HFFc6 (cell line): ENCODE measurements at places on chromosomes 3 and 15. TPM values are rescaled to one million over a fixed set of nuclear protein-coding genes. Genes with fewer than 3 reads are reported as not detected.
A peak's percentile ranks its signal among the peaks of the same experiment; 100 is the strongest.

DNA sequence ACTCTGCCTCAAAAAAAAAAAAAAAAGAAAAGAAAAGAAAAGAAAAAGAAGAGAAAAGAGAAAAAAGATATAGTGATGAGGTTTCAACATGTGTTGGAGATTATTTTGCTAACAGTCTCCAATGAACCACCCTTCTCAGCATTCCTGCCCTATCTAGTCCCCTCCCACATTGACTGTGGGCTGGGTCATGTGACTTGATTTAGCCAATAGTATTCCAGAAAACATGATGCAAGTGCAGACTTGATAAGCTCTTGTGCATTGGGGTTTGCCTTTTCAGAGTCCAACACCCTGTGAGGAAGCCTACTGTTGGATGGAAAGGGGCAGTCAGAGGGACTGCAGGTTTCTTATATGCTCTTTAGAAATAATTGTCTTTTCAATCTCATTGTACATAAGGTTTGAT is 37.8 kb upstream of the MED12L start:
- no peak for DNase-seq
- H3K27me3 ChIP-seq, result peaks cover 5% of the 10 kb centered on the region
- no peak overlapping the region for H3K4me3 ChIP-seq
- no peak overlapping the region for H3K27ac ChIP-seq
- H3K36me3 ChIP-seq, result no peaks in the 10 kb centered on the region

- H3K27me3 ChIP-seq, result no peaks in the 10 kb centered on the region
- H3K36me3 ChIP-seq, result peaks cover 3% of the 10 kb centered on the region; the same call in 1 of the 2 replicates
- H3K4me1 ChIP-seq, result peaks cover 49% of the 10 kb centered on the region
- H3K27ac ChIP-seq, result no peak overlapping the region
Measured at GRCh38 chr15:52440414-52440813, 88.3 kb downstream of the MYO5A start.

DNA sequence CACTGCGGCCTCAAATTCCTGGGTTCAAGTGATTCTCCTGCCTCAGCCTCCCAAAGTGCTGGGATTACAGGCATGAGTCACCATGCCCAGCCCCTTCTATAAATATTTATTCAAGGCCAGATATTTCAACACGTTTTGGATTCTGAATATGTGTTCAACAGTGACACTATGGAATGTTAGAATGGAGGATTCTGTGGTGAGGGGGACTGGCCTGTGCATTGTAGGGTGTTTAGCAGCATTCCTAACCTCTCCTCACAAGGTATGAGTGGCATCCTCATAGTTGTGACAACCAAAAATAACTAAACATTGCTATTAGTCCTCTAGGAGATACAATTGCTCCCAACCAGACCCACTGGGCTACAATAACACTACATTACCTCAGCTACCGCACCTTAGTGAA is 104.0 kb upstream of the ATP10A start:
- DNase-seq, result peak; percentile 10
- H3K27me3 ChIP-seq, result peaks cover 4% of the 10 kb centered on the region; the same call in 1 of the 2 replicates
- peaks cover 7% of the 10 kb centered on the region; the same call in 1 of the 2 replicates for H3K4me1 ChIP-seq
- no peak overlapping the region for H3K4me3 ChIP-seq
- no peak overlapping the region for H3K27ac ChIP-seq

DNAH12 gene
- total RNA-seq, result 0.05 TPM in 1 of 3 replicates, not detected in the others

TERC gene
- total RNA-seq, result 9.7 to 27.4 TPM (median 23.7 TPM) in 3 replicates

DNA sequence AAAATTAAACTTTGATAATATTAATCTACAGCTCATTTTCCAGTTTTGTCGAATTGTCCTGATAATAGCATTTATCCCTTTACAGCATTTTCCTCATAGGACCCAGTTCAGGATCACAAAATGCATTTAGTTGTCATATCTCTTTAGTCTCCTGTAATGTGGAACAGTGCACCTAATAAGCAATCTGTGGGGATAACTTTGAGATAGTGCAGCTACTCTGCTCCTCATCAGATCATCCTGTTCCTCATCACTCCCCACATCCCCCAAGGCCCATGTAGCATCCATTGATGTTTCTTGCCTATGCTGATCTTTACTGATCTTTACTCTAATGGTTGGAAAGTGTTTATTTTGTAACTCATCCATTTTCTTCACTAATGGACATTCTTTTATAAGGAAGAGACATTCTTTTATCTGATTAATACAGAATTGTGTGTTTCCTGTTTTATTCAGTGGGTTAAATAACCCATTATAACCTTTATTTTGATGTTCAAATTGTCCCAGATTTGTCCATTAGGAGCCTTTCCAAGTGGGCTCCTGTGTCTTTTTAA is 7.5 kb downstream of the RNF111 start:
- no peaks in the 10 kb centered on the region; the same call in 1 of the 2 replicates for H3K27me3 ChIP-seq
- H3K4me3 ChIP-seq, result no peak overlapping the region
- no peak overlapping the region for H3K27ac ChIP-seq

AQP9 gene
- not detected in 3 replicates for total RNA-seq

- DNase-seq, result no peak
- peaks cover 13% of the 10 kb centered on the region for H3K27me3 ChIP-seq
- H3K36me3 ChIP-seq, result no peaks in the 10 kb centered on the region
- H3K4me1 ChIP-seq, result peaks cover 30% of the 10 kb centered on the region
Measured at GRCh38 chr15:88700716-88701115, 61.9 kb downstream of the ISG20 start.

GRCh38 chr3:106728315-106729098 is 648.7 kb upstream of the CCDC54 start:
- H3K4me1 ChIP-seq, result peaks cover 72% of the 10 kb centered on the region
- peak overlapping the region; percentile 96 for H3K27ac ChIP-seq
- peaks cover 18% of the 10 kb centered on the region for H3K36me3 ChIP-seq
- no peaks in the 10 kb centered on the region for H3K27me3 ChIP-seq

DNA sequence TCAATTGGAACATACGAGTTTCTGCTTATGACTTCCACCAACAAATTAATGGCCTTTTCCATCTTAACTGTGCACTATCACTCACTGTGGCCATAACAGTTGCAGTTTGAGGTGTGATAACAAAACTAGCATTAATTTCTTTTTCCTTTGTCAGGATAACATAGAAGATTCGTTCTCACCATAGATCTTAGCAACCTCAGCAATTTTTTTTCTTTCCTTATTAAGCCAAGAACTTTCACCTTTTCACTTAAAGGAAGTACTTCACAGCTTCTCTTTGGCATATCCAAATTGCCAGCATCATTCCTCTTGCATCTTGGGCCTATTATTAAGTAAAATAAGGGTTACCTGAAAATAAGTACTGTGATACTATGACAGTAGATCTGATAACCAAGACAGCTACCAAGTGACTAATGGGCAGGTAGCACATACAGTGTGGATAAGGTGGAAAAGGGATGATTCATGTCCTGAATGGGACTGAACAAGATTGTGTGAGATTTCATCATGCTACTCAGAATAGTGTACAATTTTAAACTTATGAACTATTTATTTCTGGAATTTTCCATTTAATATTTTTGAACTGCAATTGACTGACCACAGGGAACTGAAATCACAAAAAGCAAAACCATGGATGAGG is 46.6 kb downstream of the CEP70 start:
- no peak overlapping the region for H3K4me3 ChIP-seq
- no peak overlapping the region for H3K27ac ChIP-seq
- no peak for DNase-seq
- H3K27me3 ChIP-seq, result peaks cover 2% of the 10 kb centered on the region

- peaks cover 16% of the 10 kb centered on the region; the same call in 1 of the 2 replicates for H3K4me1 ChIP-seq
- H3K36me3 ChIP-seq, result no peaks in the 10 kb centered on the region
- H3K27ac ChIP-seq, result no peak overlapping the region
- DNase-seq, result peak; percentile 45
- no peak overlapping the region for H3K4me3 ChIP-seq
- peaks cover 3% of the 10 kb centered on the region; the same call in 1 of the 2 replicates for H3K27me3 ChIP-seq
Measured at GRCh38 chr3:54837964-54838363, 89.9 kb downstream of the LRTM1 start.

- H3K4me1 ChIP-seq, result peaks cover 31% of the 10 kb centered on the region
- no peak overlapping the region for H3K27ac ChIP-seq
- DNase-seq, result no peak
- H3K36me3 ChIP-seq, result no peaks in the 10 kb centered on the region
- no peak overlapping the region for H3K4me3 ChIP-seq
Measured at GRCh38 chr3:107425033-107425432, 47.8 kb downstream of the CCDC54 start.

DNA sequence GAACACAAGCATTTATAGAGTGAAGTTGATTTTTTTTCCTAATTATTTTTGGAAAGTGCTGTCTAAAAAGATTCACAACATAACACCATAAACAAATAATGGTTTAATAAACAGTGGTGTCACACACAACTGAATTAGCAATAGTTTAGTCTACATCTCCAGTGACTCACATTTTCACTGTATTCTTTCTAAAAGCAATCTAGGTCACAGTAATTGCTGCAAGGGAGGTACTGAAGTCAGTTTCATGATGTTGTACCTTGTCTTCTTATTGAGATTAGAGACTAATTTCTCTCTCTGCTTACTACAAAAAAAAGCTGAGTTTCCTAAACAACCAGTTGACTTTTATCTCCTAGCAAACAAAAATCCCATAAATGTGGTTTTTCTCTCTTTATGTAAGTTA is 29.6 kb downstream of the PLSCR4 start:
- H3K4me3 ChIP-seq, result no peak overlapping the region
- H3K27me3 ChIP-seq, result no peaks in the 10 kb centered on the region
- no peak for DNase-seq
- peaks cover 5% of the 10 kb centered on the region; the same call in 1 of the 2 replicates for H3K36me3 ChIP-seq
- H3K4me1 ChIP-seq, result peaks cover 39% of the 10 kb centered on the region

GLDN gene
- not detected in 3 replicates for total RNA-seq

- H3K4me3 ChIP-seq, result no peak overlapping the region
- peaks cover 10% of the 10 kb centered on the region; the same call in 1 of the 2 replicates for H3K4me1 ChIP-seq
- no peak for DNase-seq
- peaks cover 20% of the 10 kb centered on the region for H3K36me3 ChIP-seq
Measured at GRCh38 chr3:67765575-67765974, 111.2 kb upstream of the SUCLG2 start.

DNA sequence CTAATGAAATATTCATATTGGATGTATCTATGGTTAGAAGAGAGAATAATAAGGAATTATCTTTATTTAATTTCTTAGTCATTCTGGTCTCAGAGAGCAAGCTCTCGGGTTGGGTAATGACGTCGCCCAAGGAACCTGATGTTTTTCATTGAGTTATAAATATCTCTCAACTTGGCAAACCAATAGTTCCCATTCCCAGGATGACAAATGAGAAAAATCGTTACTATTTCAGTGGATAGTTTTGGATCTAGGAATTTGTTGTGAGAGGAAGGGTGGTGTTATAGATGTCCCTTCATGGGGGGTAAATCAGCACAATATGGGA is 162.9 kb upstream of the NR2E3 start:
- no peaks in the 10 kb centered on the region; the same call in 1 of the 2 replicates for H3K36me3 ChIP-seq
- H3K27ac ChIP-seq, result no peak overlapping the region
- no peak overlapping the region for H3K4me3 ChIP-seq

DNA sequence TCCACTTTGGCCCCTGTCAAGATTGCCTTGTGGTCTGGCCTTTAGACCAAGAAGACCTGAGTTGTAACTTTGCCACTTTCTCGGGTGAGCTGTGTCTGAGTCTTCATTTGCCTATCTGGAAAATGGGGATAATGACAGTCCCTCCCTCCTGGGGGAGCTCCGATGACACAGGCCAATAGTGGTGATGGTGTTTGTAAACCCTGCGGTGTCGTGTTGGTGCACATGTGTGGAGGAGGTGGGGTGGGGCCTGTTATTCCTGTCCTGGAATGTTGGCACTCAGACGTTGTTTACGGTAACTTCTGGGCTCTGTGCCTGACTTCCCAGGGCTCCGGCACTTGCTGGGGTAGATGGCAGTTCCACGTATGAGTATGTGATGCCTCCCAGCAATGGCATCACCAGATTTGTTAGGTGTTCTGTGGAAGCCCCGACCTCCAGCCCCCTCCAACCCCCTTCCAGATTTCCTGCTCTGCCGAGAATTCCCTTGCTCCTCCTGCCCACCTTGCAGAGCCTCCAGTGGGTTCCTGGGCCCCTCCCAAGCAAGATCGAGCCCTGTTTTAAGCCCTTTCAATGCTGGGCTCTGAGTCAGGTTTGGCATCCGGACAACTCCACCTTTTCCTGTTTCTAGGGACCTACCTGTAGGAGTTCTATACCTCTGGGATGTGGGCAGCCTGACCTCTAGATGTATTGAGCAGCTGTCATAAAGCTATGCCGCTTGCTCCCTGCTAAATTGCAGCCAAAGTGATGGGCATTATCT is 31.4 kb downstream of the HRH1 start:
- peak overlapping the region; percentile 58 for H3K4me3 ChIP-seq
- H3K4me1 ChIP-seq, result peaks cover 53% of the 10 kb centered on the region
- 0 out of 2 replicates have a peak, but pooled peaks cover under 1% of the 10 kb centered on the region for H3K36me3 ChIP-seq
- H3K27me3 ChIP-seq, result no peaks in the 10 kb centered on the region
- peak; percentile 94 for DNase-seq
- peak overlapping the region; percentile 83 for H3K27ac ChIP-seq

TPRG1 gene
- not detected in 3 replicates for total RNA-seq

DNA sequence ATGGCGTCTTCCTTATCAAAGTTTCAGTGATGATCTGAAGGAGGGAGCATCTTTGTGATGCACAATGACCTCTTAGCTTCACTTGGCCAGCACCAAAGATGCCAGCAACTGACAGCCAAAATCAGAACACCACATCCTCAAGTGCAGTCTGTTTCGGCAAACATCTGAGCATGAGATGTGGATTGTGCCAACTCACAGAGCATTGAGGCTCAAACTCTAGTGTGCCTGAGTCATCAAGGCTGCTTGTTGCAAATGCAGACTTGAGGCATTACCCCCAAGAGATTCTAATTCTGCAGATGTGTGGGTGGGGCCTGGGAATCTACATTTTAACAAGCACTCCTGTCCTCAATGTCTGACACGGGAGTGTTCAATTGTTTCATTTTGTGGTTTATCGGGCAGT is 35.8 kb downstream of the ABHD5 start:
- peaks cover 9% of the 10 kb centered on the region for H3K36me3 ChIP-seq
- peaks cover 31% of the 10 kb centered on the region for H3K4me1 ChIP-seq
- no peaks in the 10 kb centered on the region; the same call in 1 of the 2 replicates for H3K27me3 ChIP-seq
- no peak overlapping the region for H3K27ac ChIP-seq

GRCh38 chr3:5218815-5219214 is 31.3 kb downstream of the EDEM1 start:
- peak overlapping the region; percentile 11; the same call in 1 of the 2 replicates for H3K27ac ChIP-seq
- no peak for DNase-seq
- no peak overlapping the region for H3K4me3 ChIP-seq
- peaks cover 13% of the 10 kb centered on the region; the same call in 1 of the 2 replicates for H3K4me1 ChIP-seq

FANCD2 gene
- total RNA-seq, result 9.7 to 18.5 TPM (median 16.1 TPM) in 3 replicates

- H3K4me1 ChIP-seq, result peaks cover 13% of the 10 kb centered on the region
- DNase-seq, result no peak
- no peak overlapping the region for H3K4me3 ChIP-seq
- no peaks in the 10 kb centered on the region for H3K36me3 ChIP-seq
- peaks cover 8% of the 10 kb centered on the region; the same call in 1 of the 2 replicates for H3K27me3 ChIP-seq
Measured at GRCh38 chr15:60091911-60092310, 87.8 kb downstream of the FOXB1 start.

ZNF35 gene
- 8.4 to 10.3 TPM (median 9.5 TPM) in 3 replicates for total RNA-seq

- no peak overlapping the region for H3K27ac ChIP-seq
- H3K36me3 ChIP-seq, result peaks cover 34% of the 10 kb centered on the region
- no peak overlapping the region for H3K4me3 ChIP-seq
- no peaks in the 10 kb centered on the region; the same call in 1 of the 2 replicates for H3K27me3 ChIP-seq
- no peak for DNase-seq
Measured at GRCh38 chr15:85690561-85691231, 104.0 kb downstream of the KLHL25 start.

TMOD2 gene
- total RNA-seq, result 12.9 to 13.6 TPM (median 13.6 TPM) in 3 replicates

HACD2 gene
- 56.6 and 78.5 TPM in 2 replicates for total RNA-seq

GRCh38 chr3:54065140-54065539 is 57.2 kb upstream of the CACNA2D3 start:
- no peaks in the 10 kb centered on the region for H3K4me1 ChIP-seq
- no peak for DNase-seq
- no peak overlapping the region for H3K27ac ChIP-seq
- H3K27me3 ChIP-seq, result no peaks in the 10 kb centered on the region; the same call in 1 of the 2 replicates
- H3K4me3 ChIP-seq, result no peak overlapping the region
- no peaks in the 10 kb centered on the region for H3K36me3 ChIP-seq

PPARG gene
- 4.1 and 4.6 TPM in 2 replicates for total RNA-seq

- no peaks in the 10 kb centered on the region; the same call in 1 of the 2 replicates for H3K27me3 ChIP-seq
- no peaks in the 10 kb centered on the region for H3K36me3 ChIP-seq
- no peak overlapping the region for H3K27ac ChIP-seq
- H3K4me3 ChIP-seq, result no peak overlapping the region
Measured at GRCh38 chr3:160012108-160012507, 23.5 kb downstream of the IL12A start.
